ENCODE measurements at places on chromosomes 3 and 15. TPM values are rescaled to one million over a fixed set of nuclear protein-coding genes. Genes with fewer than 3 reads are reported as not detected.

The FANCD2OS gene
- total RNA-seq = not detected

The POLR2M gene
- 89.5 TPM for total RNA-seq

The NKIRAS1 gene
- 12.9 TPM for total RNA-seq

The ADAMTS7 gene
- 188 TPM for total RNA-seq

The PARL gene
- 45.5 TPM for total RNA-seq

The C3orf62 gene
- total RNA-seq = 8.4 TPM

The CPNE9 gene
- not detected for total RNA-seq

The MINAR1 gene
- total RNA-seq = 2.1 TPM

The UQCC5 gene
- 18.6 TPM for total RNA-seq

The CCR8 gene
- not detected for total RNA-seq

The NRG4 gene
- total RNA-seq = not detected

The ITIH1 gene
- not detected for total RNA-seq

DNA sequence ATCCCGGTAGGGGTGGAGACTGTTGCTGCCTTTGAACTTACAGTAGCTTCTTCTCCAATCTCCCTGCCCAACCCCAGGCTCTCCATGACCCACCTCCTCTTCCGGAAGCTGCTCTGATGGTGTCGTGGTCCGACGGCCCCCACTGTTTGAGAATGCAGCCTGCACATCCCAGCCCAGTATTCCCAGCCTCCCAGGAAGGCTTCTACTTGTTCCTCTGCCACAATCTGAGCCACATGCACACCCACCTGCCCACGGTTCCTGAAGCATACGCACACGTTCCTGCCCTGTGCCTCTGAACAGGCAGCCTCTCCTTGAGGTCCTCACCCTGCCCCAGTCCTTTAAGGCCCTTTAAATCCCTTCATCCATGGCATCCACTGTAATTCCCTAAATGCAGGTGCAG lies 57.4 kb downstream of the ABTB1 start:
- no peaks in the 10 kb centered on the region for H3K27me3 ChIP-seq
- H3K4me3 ChIP-seq = no peak overlapping the region
- H3K27ac ChIP-seq = peak overlapping the region; percentile 12
- DNase-seq = no peak
- peaks cover 45% of the 10 kb centered on the region for H3K4me1 ChIP-seq
- H3K36me3 ChIP-seq = peaks cover 11% of the 10 kb centered on the region

DNA sequence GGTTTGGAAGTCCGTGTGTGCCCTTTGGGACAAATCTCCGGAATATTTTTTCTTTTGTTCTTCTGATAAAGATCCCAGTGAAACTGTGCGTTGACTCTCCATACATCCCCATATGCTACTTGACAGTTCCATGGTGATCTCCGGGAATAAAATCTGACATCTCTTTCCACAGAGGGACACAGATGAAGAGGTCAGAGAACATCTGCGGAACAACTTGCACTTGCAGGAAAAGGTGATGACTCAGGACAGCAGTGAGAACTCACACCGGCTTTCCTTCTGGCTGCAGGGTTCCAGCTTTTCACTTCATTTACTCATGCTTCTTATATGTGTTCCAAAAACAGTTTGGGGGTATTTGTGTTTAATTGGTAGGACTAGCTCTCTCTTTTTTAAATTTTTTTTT lies 157.5 kb upstream of the CHRM5 start:
- H3K27me3 ChIP-seq = peaks cover 18% of the 10 kb centered on the region
- no peak for DNase-seq
- no peak overlapping the region for H3K4me3 ChIP-seq
- no peaks in the 10 kb centered on the region for H3K36me3 ChIP-seq

- no peak overlapping the region for H3K4me3 ChIP-seq
- peaks cover 36% of the 10 kb centered on the region for H3K27me3 ChIP-seq
- H3K27ac ChIP-seq = no peak overlapping the region
- DNase-seq = no peak
- no peaks in the 10 kb centered on the region for H3K36me3 ChIP-seq
- no peaks in the 10 kb centered on the region for H3K4me1 ChIP-seq
These were observed 91.4 kb upstream of the POU1F1 start for GRCh38 chr3:87367736-87368135.

DNA sequence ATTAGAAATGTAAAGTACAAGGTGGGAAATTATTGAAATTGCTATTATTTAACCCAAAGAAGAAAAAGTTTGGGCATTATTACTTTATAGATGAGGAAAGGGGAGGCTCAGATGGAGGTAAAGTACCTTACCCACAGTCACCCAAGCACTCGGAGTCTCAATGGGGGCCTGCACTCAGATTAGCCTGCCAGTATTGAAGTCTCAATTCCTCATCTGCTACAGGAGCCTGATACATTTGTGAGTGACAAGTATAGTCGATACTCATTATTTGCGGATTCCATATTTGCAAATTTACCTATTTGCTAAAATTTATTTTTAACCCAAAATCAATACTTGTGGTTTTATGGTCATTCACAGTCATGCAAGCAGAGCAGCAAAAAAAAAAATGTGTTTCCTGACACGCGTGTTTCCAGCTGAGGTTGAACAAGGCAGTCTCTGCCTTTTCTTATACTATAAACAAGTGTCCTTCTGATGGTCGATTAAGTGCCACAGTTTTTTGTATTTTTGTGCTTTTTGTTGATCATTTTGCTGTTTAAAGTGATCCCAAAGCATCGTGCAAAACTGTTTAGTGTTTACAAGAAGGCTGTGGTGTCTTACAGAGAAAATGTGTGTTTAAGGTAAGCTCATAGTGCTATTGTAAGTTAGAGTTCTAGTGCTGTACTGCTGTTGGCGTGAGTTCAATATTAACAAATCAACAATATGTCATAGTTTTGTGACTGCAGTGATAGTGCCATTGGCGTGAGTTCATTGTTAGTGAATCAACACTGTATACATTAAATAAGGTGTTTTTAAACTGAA lies 48.0 kb downstream of the ARHGEF26 start:
- H3K4me3 ChIP-seq = no peak overlapping the region
- no peak overlapping the region for H3K27ac ChIP-seq
- no peaks in the 10 kb centered on the region for H3K27me3 ChIP-seq
- H3K36me3 ChIP-seq = no peaks in the 10 kb centered on the region
- DNase-seq = no peak
- H3K4me1 ChIP-seq = no peaks in the 10 kb centered on the region

- peak overlapping the region; percentile 90 for H3K27ac ChIP-seq
- DNase-seq = peak; percentile 88
- peaks cover 15% of the 10 kb centered on the region for H3K4me1 ChIP-seq
- H3K4me3 ChIP-seq = peak overlapping the region; percentile 88
- peaks cover 3% of the 10 kb centered on the region for H3K36me3 ChIP-seq
These were observed 7.3 kb upstream of the NRROS start for GRCh38 chr3:196632046-196632751.

- no peaks in the 10 kb centered on the region for H3K4me1 ChIP-seq
- no peak for DNase-seq
- no peak overlapping the region for H3K4me3 ChIP-seq
- H3K27ac ChIP-seq = no peak overlapping the region
- no peaks in the 10 kb centered on the region for H3K36me3 ChIP-seq
- H3K27me3 ChIP-seq = peaks cover 42% of the 10 kb centered on the region
These were observed 56.1 kb downstream of the SYN2 start for GRCh38 chr3:12060139-12060845.

GRCh38 chr3:102112704-102113230 lies 263.5 kb downstream of the NFKBIZ start:
- no peak overlapping the region for H3K4me3 ChIP-seq
- H3K27ac ChIP-seq = no peak overlapping the region
- DNase-seq = no peak
- H3K27me3 ChIP-seq = no peaks in the 10 kb centered on the region
- no peaks in the 10 kb centered on the region for H3K4me1 ChIP-seq
- H3K36me3 ChIP-seq = no peaks in the 10 kb centered on the region

DNA sequence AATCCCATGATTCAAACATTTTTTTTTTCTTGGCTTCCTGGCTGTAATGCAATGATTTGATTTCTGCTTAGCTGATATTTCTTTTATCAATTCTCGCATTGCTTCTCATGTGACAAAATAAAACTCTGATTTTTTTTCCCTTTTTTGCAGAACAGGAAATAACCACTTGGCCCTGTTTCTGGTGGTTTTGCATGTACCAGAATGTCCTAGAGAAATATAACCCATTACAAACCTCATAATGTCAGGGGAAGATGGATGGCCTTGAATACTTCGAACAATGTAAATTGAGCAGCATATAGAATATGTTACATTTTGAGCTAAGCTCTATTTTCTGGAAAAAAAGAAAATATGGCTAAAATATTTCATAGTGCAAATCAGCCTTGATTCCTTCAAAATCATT lies 275.6 kb downstream of the RAP2B start:
- DNase-seq = no peak
- H3K27me3 ChIP-seq = no peaks in the 10 kb centered on the region
- H3K36me3 ChIP-seq = no peaks in the 10 kb centered on the region
- H3K4me1 ChIP-seq = no peaks in the 10 kb centered on the region

DNA sequence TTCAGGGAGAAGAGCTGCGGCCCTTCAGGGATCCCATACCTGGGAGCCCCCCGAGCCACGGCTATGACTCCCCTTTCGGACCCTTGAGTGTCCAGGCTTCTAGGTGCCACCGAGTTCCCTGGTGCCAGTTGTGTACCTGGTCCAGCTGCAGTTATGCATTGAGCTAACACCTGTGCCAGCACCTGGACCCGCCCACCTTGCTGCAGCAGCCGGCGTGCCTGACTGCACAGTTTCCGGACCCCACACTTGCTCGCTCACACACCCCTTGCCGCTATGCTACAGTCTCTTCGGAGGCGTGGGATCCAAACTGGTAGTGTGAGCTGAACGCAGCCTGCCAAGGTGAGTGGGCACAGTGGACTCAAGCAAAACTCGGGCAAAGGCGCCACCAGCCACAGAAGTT lies 284.5 kb upstream of the ROBO1 start:
- peaks cover 2% of the 10 kb centered on the region for H3K4me1 ChIP-seq
- no peaks in the 10 kb centered on the region for H3K27me3 ChIP-seq
- no peak overlapping the region for H3K4me3 ChIP-seq
- H3K36me3 ChIP-seq = no peaks in the 10 kb centered on the region
- H3K27ac ChIP-seq = no peak overlapping the region
- no peak for DNase-seq

- no peaks in the 10 kb centered on the region for H3K4me1 ChIP-seq
- no peaks in the 10 kb centered on the region for H3K36me3 ChIP-seq
- no peak overlapping the region for H3K4me3 ChIP-seq
- no peak overlapping the region for H3K27ac ChIP-seq
- no peaks in the 10 kb centered on the region for H3K27me3 ChIP-seq
These were observed 9.2 kb upstream of the RFC4 start for GRCh38 chr3:186815435-186815834.

DNA sequence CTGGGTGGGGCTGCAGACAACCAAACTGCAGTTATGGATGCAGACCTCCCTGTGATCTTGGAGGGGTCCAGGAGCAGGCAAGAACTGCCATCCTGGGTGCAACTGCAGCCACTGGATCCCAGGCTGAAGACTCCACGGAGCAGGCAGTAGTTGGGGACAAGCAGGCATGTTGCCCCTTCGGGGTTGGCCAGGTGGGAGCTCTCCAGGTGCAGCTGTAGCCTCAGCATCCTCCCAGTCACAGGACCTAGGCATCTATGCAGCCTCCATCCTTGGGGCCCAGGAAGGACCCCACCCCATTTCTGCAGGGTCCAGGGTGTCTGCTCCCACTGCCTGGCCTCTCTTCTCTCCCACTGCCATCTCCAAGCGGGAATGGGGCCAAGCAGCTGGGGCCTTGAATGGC lies 322.2 kb upstream of the RBMS3 start:
- H3K4me1 ChIP-seq = peaks cover 1% of the 10 kb centered on the region
- DNase-seq = no peak
- no peaks in the 10 kb centered on the region for H3K27me3 ChIP-seq
- no peak overlapping the region for H3K4me3 ChIP-seq
- no peak overlapping the region for H3K27ac ChIP-seq

DNA sequence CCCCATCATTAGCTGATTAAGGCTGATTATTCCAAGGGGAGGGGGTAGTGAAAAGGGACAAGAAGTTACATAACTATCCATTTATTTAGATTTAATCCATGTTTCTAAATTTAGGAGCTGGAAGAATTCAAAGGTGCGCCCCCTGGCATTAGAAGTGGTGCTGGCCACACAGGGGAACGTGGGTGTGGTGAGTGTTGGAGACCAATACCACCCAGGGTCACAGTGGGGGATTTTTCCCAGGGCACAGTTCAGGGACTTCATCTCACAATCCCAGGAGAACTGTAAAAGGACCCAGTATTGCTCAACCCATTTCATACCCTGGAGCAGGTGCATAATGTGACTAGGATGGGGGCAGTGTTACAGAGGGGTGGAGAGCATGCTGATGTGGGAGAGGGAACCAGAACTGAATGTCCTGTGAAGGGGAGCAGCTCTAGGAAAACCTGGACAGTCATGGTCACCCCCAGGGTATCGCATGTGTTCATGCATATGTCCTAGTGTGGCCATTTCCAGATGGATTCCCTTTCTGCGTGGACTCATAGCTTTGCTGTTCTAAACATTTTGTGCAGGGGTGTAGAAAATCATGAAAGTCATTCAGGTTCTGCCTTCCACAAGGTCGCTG lies 110.3 kb downstream of the LSM3 start:
- H3K36me3 ChIP-seq = no peaks in the 10 kb centered on the region
- peaks cover 6% of the 10 kb centered on the region for H3K27me3 ChIP-seq
- H3K4me3 ChIP-seq = no peak overlapping the region
- DNase-seq = no peak

DNA sequence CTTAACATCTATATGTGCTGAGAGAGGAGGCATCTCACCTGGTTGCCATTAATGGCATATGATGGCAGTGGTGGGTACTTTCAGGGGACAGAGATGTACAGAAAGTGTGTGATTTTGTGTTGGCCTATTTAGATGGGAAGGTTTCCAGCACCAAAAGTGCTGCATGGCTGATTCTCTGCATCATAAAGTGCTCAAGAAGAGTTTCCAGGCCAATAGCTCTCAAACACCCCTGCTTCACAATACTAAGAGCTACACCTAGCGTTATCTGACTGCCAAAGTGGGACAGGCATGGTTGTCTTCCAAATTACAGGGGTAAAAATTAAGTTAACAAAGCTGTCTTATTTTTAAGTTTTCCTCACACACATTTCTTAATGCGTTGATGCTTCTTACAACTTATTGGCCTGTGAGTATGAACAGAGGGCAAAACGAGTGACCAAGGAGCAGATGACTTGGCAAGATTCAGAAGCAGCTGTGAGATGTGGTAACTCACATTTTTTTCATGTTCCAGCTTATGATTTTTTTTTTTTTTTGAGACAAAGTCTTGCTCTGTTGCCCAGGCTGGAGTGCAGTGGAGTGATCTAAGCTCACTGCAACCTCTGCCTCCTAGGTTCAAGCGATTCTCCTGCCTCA lies 41.4 kb upstream of the VEPH1 start:
- H3K36me3 ChIP-seq = peaks cover 2% of the 10 kb centered on the region
- H3K4me3 ChIP-seq = no peak overlapping the region
- H3K4me1 ChIP-seq = peaks cover 7% of the 10 kb centered on the region
- peaks cover 39% of the 10 kb centered on the region for H3K27me3 ChIP-seq

- H3K4me1 ChIP-seq = no peaks in the 10 kb centered on the region
- peaks cover 4% of the 10 kb centered on the region for H3K36me3 ChIP-seq
- H3K4me3 ChIP-seq = no peak overlapping the region
- DNase-seq = no peak
- H3K27me3 ChIP-seq = peaks cover under 1% of the 10 kb centered on the region
These were observed 72.7 kb downstream of the IQCH start for GRCh38 chr15:67327312-67327711.

All from osteocyte (in vitro differentiated cells).